ENCODE measurements at places on chromosomes 16 and 17.
A peak's percentile ranks its signal among the peaks of the same experiment; 100 is the strongest.

DNA sequence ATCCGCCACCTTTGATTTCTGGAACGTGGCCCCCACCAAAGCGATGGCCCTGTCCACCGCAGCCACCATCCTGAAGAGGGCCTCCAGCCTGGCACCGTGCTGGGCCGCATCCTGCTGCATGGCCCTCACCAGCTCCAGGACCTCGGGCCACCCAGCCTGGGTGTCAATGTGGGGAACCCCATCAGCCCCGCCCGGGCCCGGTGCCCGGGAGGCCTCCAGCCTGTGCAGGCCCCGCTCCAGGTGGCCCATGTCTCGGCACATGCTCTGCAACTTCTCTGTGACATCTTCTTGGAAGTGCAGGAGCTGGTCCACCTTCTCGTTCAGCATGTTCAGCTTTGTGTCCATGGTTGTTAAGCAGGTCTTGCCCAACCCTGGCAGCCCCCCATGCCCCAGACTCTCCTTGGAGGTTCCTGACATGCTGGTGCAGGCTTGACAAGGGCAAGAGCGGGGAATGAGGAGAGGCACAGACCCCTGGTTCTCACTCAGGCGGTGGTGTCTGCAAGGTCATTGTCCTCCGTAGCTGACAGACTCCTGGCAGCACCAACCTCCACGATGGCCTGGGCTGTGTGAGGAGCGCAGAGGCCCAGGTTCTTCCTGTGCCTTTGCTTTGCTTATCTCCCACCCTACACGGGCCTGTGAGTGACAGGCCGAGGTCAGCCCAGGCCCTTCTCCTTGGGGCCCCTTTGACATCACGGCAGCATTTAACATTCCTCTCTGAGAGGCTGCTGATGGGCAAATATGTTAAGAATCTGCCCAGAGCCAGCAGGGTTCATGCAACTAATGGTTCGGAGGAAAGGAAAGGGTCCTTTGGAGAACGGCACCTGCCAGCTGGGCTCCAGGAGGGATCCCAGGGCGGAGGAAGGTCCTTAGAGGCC, at the start of gene MYLK3:
MYLK3 (minus strand) TSS at position 568 of the 875 bp plus-strand sequence; CDS start at position 417, 151 bp downstream.
- no peak for DNase-seq

- DNase-seq = peak; percentile 2
These were observed 95.2 kb upstream of the AXIN2 start for GRCh38 chr17:65656390-65657250.

DNA sequence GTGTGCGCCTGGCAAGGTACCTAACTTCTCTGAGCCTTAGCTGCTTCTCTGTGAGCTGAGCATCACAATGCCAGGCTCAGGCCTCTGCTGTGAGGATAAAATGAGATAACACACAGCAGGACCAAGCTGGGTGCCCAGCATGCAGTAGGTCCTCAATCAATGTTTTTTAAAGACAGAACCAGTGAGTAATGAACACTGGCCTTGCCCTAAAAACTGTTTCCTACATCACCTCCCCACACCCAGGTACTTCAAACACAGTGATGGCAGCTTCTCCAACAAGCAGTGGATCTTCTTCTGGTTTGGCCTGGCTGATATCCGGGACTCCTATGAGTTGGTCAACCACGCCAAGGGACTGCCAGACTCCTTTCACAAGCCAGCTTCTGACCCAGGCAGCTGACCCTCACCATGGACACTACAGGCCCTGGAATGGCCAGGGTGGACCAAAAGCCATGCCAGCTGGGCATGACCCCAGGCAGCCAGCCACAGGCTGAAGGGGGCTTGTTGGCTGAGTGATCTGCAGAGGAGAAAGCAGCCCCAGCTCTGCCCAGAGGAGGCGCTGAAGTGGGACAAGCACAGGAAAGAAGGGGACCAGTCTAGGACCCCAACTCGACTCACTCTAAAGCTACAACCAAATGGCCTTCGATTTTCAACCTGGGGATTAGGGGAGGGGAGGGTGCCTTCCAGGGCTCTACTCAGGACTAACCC, 3.9 kb downstream of the NAGS start:
- no peak for DNase-seq

- no peak for DNase-seq
These were observed 32.4 kb downstream of the MXRA7 start for GRCh38 chr17:76678330-76678729.

DNA sequence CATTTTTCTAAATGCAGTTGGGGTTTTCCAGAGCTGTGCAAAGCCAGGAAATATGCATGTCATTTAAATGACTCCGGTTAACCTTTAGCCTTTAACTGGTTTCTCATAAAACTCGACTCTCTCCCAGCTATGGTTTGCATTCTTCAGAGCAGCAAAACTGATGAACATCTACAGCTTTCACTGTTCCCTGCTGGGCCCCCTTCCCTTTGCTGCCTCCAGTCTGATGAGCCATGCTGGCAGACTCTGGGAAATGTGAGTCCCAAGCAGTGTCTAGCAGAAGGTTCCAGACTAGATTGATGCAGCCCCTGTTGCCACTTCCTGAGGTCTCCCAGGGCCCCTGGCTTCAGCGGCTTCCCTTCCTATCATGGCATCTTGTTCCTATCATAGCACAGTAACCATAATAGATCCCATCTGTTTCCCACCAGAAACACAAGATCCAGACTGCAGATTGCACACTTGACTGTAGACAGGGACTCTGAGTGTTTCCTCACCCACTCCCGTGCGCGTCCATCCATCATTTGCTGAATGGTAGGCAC, 135.4 kb downstream of the CLEC16A start:
- DNase-seq = no peak

DNA sequence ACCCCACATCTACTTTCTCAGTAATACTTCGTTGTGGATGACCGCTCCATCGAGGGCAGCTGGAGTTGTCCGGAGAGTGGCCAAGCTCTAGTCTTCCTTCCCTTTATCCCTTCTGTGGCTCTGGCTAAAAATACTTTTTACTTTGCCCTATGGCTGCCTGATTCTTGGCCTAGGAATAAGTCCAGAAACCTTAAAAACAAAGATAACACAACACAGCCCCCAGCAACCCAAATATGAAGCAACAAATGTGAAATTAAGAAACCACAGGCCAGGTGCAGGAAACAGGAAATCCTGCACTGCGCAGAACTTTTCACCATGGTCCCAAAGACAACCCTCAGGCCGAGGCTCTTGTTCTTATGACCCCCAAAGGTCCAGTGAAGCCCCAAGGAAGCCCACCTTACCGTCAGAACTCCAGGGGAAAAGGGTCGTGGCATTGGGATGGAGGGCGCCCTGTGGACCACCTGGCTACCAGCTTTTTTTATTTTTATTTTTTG, 26.0 kb downstream of the TK2 start:
- no peak for DNase-seq

DNA sequence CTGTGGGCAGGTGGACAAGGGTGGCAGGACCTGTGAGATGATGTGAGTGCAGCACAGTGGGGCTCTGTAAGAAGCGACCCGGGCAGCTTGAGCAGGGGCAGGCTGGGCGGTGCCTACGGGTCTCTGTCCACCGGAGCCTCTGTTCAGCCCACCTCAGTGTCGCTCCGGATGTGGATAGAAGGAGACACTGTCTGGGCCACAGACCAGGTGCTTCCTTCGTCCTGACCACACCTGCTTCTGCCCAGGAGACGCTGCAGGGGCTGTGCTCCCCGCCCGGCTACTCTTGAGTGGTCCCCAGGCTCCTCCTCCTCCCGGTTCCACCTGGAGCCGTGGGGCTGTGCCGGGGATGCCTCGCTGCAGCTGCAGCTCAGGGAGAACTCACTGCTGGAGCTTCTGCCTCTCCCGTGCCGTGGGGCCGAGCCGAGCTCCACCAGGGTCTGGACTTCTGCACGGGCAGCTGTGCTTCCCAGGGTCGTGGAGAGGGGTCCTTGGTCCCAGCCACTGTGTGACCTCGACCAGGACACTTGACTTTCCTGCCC, 21.5 kb downstream of the METRNL start:
- DNase-seq = no peak
